Heart right ventricle (tissue), 16 donors: ENCODE measurements at places on chromosomes 5 and 9. TPM values are rescaled to one million over a fixed set of nuclear protein-coding genes. Genes with fewer than 3 reads are reported as not detected.

TNC gene
- total RNA-seq, result 9.5 TPM

SLC45A2 gene
- total RNA-seq, result not detected

GRCh38 chr5:25909163-25909562 lies 1129.2 kb downstream of the CDH9 start:
- DNase-seq, result no peak

GRCh38 chr9:33350310-33350709 lies 52.1 kb downstream of the AQP7 start:
- no peak for DNase-seq

DNA sequence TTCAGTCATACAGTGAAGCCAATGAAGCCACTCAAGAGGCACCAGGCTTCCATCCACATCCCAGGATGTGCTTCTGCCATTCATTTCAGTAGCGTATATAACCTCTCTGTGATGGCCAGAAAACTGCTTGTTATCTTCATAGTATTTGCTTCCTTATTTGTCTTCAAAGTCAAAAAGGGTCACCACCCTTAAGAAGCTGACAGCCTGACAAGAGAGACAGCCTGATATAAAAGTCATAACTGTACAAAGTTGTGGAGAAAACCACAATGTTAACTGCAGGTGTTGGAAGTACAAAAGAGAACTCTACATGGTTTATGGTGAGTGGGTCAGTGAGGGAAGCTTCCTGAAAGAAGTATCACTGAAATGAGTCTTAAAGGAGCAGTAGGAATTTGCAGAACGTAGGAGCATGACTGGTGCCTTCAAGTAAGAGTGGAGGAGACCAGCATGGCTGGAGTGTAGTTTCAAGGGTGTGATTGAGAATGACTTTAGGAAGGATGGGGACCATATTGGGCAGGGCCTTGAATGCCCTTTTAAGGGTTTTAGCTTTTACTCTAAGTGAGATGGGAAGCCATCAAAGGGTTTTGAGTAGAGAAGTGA lies 33.7 kb downstream of the NIM1K start:
- DNase-seq, result no peak

GRCh38 chr9:133347515-133347984 lies 381 bp downstream of the MED22 start:
- DNase-seq, result peak; percentile 46
